ENCODE measurements at places on chromosomes 3 and 15.

DNA sequence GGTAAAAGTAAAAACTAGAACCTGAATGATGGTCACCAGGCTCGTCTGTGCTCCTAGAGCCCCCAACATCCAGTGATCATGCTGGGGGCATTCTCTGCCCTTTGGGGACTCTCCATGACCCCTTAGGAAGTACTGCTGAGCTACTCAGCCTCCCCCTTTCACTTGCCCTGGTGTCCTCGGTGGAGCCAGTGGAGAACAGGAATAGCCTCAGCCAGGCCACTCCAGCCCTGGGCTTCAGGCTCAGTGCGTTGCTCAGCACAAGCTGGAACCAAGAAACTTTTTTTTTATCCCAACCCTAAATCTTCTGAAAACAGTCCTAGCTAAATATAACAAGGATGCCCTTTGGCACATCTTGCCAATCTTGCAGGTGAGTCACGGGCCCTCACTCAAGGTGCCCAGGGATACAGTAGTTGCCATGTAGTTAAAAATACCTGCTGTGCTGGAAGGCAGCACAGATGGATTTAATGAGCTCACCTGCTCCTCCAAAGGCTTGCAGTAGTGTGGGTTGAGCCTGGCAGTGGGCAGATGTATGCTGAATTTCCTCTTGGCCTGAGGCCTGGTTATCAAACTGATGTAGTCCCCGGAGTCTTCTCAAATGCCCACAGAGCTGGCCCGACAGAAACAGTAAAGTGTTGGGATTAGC is 46.9 kb upstream of the TMEM158 start:
- no peak for DNase-seq

- DNase-seq = no peak
Observed at GRCh38 chr3:134033315-134033996, 3.7 kb upstream of the SLCO2A1 start.

- DNase-seq = no peak
Observed at GRCh38 chr3:164683489-164683888, 394.8 kb downstream of the SI start.

DNA sequence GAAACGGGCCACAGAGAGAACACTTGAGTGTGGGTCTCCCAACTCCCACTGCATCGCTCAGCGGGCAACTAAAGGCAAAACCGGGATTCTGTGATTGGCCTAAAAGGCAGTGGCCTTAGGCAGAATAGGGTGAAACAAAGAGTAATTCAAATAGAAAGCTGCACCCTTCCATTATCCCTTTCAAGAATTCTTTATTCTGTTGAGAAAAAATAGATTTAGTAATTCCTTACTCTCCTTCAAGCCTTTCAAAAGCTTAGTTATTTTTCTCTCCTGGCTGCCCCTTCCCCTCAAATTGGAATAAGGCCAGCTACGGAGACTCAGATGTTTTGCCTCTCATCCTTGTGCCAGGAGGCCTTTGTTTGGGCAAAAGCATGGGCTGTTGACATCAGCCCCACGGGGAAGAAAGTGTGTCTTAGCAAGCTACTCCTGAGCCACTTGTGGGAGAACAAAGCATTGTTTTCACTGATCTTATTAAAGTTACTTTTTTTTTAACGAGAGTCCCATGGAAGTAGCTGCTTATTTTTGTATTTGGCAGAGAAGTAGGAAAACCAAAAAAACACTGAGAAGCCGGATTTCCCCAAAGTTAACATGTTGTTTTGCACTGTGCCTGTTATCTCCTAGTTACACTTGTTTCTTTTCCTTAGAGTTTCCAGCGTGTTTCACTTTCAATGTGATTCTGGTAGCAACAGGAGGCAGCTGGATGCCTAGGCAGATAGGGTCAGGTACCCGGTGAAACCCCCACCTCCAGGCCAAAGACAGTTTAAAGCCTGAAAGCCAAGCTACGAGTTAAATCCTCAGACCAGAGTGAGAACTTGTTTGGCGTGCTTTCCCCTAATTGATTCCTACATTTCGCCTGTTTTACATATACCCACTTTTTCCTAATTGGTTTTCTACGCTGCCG is 2.2 kb downstream of the ST6GAL1 start:
- no peak for DNase-seq

GRCh38 chr15:69623392-69624154 is 171.0 kb downstream of the RPLP1 start:
- no peak for DNase-seq

- DNase-seq = no peak
Observed at GRCh38 chr3:187878772-187879518, 133.7 kb upstream of the BCL6 start.

All from neural crest cell (in vitro differentiated cells).